ENCODE measurements at places on chromosomes 1 and 21. TPM values are rescaled to one million over a fixed set of nuclear protein-coding genes. Genes with fewer than 3 reads are reported as not detected.

The SLC5A9 gene
- polyA plus RNA-seq: 133 TPM

The TMEM201 gene
- polyA plus RNA-seq: 10.5 TPM

The ERO1B gene
- polyA plus RNA-seq: 10.8 TPM

The TMCO2 gene
- polyA plus RNA-seq: not detected

The NPL gene
- 28.0 TPM for polyA plus RNA-seq

The GBP7 gene
- 0.10 TPM for polyA plus RNA-seq

The DNM3 gene
- 2.2 TPM for polyA plus RNA-seq

The RBBP5 gene
- 13.4 TPM for polyA plus RNA-seq

The SPRR4 gene
- not detected for polyA plus RNA-seq

The AK5 gene
- polyA plus RNA-seq: 4.2 TPM

The MYOG gene
- polyA plus RNA-seq: 0.66 TPM

The PDZK1 gene
- polyA plus RNA-seq: 62.3 TPM

The OR2T3 gene
- not detected for polyA plus RNA-seq

The SPRR5 gene
- polyA plus RNA-seq: not detected

The DCST1 gene
- polyA plus RNA-seq: 0.88 TPM

The ERG gene
- polyA plus RNA-seq: 6.2 TPM

The CD48 gene
- 8.6 TPM for polyA plus RNA-seq

The POU3F1 gene
- polyA plus RNA-seq: 0.06 TPM

The TSHB gene
- polyA plus RNA-seq: not detected

The DLGAP3 gene
- 0.42 TPM for polyA plus RNA-seq

The FAM163A gene
- polyA plus RNA-seq: 5.5 TPM

The FCN3 gene
- 0.13 TPM for polyA plus RNA-seq

The MROH9 gene
- not detected for polyA plus RNA-seq

The PGBD5 gene
- 1.6 TPM for polyA plus RNA-seq

The CRABP2 gene
- polyA plus RNA-seq: 16.7 TPM

Data from large intestine (tissue), 12 donors.